ENCODE measurements at places on chromosomes 7 and 10.

GRCh38 chr7:24456526-24457218, 116.6 kb upstream of the PALS2 start:
- DNase-seq = no peak

DNA sequence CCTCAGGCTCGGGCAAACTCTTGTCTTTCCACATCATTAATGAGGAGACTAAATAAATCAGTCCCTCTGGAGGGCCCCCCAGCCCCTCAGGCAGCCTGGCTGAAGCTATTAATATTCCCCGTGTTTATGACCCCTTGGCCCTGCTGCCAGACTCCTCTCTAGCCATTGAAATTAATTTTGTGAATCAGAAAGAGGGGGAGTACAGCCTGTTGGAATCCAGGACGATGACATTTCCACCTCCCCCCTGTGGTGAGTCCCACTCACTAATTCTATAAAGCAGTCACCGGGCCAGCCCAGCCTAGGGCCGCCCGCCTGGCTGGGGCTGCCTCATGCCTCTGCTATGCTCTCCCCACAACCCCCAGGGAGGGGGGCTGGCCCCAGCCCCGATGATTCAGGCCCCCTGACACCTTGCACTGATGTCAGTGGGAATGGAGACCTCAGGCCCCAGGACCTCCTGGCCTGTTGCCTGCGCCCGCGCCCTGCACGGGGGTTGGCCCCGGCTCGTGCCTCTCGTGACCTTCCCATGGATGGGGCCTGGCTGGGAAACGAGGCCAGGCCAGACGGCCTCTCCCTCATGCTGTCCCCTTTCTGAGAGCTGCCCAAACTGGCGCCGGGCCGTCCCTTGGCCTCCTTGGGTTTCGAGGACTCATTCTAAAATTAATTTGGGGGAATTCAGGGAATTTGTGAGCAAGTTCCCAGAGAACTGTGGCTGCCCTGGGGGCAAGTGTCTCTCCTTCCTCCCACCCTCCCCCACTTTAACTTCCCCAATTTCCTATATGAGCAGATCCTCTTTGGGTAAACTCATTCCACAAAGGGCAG, 34.0 kb downstream of the TMEM270 start:
- DNase-seq = no peak

DNA sequence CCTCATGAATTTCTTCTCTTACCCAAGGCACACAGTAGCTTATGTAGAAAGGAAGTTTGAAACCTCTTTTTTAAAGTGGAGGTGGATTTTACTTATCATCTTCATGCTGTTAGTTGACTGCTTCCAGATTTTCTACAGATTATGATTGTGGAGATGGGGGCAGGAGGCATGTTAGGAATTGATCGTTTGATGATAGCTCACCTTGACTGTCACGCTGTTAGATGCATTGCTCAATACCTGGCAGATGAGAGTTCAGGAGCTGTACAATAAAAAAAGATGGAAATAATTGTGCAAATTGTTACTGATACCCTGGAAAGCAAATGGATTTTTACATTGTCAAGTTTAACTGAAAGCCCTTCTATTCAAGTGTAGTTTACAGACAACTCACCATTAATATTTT, 340.3 kb downstream of the PLXDC2 start:
- no peak for DNase-seq

GRCh38 chr7:142152076-142152475, 40.6 kb downstream of the MGAM2 start:
- DNase-seq = no peak

DNA sequence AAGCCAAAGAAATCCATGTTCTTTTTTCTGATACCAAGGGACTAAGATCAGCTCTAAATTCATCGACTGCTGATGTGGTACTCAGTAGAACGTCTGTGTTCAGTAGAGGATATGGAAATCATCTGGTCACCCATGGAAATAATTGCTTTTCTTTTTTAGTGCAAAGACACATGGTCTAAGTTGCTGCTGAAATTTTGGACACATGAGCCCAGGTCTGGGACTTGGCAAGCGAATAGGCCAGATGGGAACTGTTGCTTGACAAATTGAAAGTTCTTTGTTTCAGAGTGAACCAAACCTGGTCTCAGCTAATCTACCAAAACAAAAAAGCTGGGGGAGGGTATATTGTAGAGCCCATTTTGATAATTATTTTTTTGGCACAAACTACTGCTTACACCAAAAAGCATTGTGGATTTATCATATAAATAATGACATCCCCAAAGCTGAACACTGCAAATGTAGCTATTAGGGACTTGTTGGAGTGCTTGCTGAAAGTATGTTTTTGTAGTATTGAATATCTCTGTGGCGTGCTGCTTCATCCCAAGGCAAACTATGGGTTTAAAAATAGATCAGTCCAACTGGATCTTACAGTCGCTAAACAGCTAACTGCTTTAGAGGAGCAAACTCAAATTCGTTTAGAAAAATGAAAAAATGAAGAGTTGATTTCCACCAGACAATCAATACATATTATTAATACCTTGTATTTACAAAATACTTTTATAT, 144.7 kb downstream of the TRIL start:
- no peak for DNase-seq

GRCh38 chr10:129924375-129925085, 39.5 kb downstream of the EBF3 start:
- DNase-seq = no peak
